ENCODE measurements at places on chromosomes 2 and 18. TPM values are rescaled to one million over a fixed set of nuclear protein-coding genes. Genes with fewer than 3 reads are reported as not detected.

GRCh38 chr2:152716805-152717227 lies 445 bp downstream of the PRPF40A start:
- peaks cover 15% of the 10 kb centered on the region for H3K36me3 ChIP-seq
- peak overlapping the region; percentile 100 for H3K4me3 ChIP-seq

DNA sequence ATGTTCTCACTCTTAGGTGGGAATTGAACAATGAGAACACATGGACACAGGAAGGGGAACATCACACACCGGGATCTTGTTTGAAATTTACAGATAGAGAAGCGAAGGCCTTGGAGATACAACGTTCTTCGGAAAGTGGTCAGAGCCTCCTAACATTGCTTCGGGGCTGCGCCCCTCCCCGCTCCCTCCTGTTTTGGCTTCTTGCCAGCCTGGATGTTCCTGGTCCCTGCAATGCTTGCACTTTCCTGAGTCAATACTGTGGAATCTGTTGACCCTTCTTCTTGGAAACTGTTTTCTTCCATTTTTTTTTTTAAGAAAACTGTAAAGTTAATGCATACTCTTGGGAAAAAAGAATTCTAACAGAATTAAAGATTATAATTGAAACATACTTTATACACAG lies 360.8 kb downstream of the SOCS6 start:
- H3K36me3 ChIP-seq = no peaks in the 10 kb centered on the region
- no peaks in the 10 kb centered on the region for H3K4me1 ChIP-seq
- no peak for DNase-seq
- H3K4me3 ChIP-seq = no peak overlapping the region
- H3K27ac ChIP-seq = no peak overlapping the region
- no peaks in the 10 kb centered on the region for H3K27me3 ChIP-seq

GRCh38 chr2:45765007-45765727 lies 113.7 kb downstream of the PRKCE start:
- no peak overlapping the region for H3K4me3 ChIP-seq
- H3K4me1 ChIP-seq = peaks cover 9% of the 10 kb centered on the region
- no peak for DNase-seq
- no peaks in the 10 kb centered on the region for H3K36me3 ChIP-seq
- no peaks in the 10 kb centered on the region for H3K27me3 ChIP-seq

Gene ACAA2
- total RNA-seq = 19.8 TPM

Gene CFC1
- not detected for total RNA-seq
